ENCODE measurements at places on chromosomes 1 and 21.

GRCh38 chr1:210237479-210237878, 4.9 kb downstream of the SERTAD4 start:
- DNase-seq, result no peak

GRCh38 chr21:42861311-42861847, 18.0 kb downstream of the WDR4 start:
- no peak for DNase-seq

DNA sequence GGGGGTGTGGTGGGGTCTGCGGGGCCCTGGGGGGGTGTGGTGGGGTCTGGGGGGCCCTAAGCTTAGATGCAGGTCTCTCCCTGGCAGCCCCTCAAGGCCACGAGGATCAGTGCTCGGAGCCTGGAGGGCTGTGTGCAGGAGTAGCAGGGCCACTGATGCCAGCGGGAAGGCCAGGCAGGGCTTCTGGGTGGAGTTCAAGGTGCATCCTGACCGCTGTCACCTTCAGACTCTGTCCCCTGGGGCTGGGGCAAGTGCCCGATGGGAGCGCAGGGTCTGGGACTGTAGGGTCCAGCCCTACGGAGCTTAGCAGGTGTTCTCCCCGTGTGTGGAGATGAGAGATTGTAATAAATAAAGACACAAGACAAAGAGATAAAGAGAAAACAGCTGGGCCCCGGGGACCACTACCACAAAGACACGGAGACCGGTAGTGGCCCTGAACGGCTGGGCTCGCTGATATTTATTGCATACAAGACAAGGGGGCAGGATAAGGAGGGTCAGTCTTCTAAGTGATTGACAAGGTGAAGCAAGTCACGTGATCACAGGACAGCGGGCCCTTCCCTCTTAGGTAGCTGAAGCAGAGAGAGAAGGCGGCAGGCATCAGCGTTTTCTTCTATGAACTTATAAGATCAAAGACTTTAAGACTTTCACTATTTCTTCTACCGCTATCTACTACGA, 8.7 kb downstream of the RNF223 start:
- no peak for DNase-seq

DNA sequence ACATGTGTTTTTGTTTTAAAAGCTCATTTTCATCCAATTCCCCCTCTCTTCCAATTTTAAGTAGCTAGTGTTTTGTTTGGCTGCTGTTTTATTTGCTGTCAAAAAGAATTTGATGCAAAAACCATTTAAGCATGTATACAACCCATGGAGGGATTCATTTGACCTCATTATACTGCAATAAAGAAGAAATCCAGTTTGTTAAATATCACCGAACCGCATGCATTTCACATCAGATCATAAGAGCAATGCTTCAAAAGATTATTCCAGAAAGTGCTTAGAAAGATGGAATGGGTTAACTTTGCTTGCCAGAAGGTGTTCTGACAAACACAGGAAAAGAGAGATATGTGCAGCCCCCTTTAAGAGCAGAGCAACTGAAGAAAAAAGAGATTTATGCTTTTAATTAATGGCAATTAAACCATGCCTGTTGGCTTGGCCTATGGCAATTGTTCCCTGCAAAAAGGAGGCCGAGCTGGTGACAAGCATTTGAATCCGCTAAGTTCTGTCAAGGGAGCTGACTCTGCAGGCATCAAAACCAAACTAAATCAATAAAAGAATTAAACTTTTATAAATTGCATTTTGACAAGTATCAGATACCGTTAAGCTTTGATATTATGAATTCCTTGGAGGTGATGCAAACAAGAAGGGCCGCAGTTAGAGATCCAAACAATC, 14.4 kb upstream of the BARHL2 start:
- DNase-seq, result no peak

- no peak for DNase-seq
Observed at GRCh38 chr1:29811247-29811646, 574.9 kb downstream of the PTPRU start.

GRCh38 chr1:154344977-154345837, 19.9 kb downstream of the ATP8B2 start:
- peak; percentile 64 for DNase-seq

DNA sequence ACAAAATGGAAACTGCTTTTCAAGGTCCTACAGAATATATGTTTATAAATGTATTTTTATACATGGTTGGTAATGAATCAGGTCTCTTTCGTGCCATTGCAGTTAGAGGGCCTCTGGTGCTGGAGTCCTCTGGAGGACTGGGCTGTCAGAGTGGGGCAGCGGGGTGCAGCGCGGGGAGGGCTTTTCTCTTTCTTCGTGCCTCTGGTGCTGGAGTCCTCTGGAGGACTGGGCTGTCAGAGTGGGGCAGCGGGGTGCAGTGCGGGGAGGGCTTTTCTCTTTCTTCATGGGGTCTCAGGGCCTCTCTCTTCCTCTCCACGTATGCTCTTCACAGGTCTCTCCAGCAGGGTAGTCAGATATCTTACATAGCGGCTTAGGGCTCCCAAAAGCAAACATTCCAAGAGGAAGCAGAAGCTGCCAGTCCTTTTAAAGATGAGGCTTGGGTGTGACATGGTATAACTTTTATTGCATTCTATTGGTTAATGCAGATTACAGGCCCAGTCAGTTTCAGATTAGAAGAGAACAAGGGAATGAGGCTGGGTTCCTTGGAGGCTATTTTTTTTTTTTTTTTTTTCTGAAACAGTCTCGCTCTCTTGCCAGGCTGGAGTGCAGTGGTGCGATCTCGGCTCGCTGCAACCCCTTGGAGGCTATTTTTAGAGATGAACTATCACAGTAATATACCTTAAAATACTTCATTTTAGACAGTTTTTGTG, 13.1 kb downstream of the SDCCAG8 start:
- DNase-seq, result no peak

GRCh38 chr1:24089743-24090555, 22.0 kb downstream of the MYOM3 start:
- DNase-seq, result no peak

GRCh38 chr1:1422465-1423244, 1.6 kb upstream of the ANKRD65 start:
- no peak for DNase-seq

All from GM13976 (cell line).